ENCODE measurements at places on chromosomes 1 and 21. TPM values are rescaled to one million over a fixed set of nuclear protein-coding genes. Genes with fewer than 3 reads are reported as not detected.

PTGER3 gene
- 4.7 TPM for total RNA-seq

- DNase-seq = no peak
Measured at GRCh38 chr1:204769997-204770396, 84.5 kb upstream of the LRRN2 start.

DNA sequence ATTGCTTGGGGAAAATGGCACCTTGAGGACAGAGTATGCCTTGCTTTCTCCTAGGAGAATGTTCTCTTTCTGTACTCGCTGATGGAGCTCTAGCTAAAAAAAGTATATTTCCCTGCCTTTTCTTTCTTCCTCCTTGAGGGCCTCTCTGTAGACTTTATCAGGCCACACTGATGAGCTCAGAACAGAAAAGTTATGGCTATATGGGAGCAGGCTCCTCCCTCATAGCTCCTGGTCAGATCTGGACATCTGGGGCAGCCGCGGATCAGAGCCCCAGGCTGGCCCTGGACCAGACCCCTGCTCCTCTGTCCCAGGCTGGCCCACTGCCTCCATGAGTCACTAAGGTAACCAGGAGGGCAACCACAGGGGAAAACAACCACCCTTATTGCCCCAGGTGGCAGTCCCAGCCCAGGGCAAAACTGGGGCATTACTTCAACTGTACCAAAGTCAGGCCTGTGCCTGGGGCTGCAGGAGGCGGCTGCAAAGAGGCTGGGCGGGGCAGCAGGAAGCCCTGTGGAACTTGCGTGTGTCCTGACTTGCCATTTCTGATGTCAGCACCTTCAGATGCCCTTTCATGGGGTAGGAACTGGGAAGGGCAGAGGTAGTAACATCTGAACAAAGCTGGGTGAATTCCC lies 26.3 kb upstream of the ZNF648 start:
- DNase-seq = no peak

- no peak for DNase-seq
Measured at GRCh38 chr1:245336149-245336983, 181.6 kb downstream of the KIF26B start.

- DNase-seq = no peak
Measured at GRCh38 chr21:31255036-31255435, 89.0 kb downstream of the TIAM1 start.

GRCh38 chr1:220195701-220196100 lies 76.6 kb downstream of the RAB3GAP2 start:
- no peak for DNase-seq

DNA sequence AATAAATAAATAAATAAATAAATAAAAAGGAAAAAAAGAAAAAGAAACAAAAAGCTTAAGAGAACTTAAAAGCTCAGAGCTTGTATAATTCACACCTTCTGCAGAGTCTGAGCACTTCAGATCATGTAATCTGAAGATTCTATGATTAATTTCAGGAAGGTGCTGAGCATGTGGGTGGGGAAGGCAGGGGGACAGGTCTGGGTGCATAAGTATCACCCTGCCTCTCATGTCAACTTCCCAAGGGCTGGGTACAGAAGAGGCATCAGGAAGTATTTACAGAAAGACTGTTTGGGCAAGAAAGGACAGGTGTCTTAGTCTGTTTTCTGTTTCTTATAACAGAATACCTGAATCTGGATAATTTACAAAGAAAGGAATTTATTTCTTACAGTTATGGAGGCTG lies 20.4 kb upstream of the PADI2 start:
- DNase-seq = no peak

- no peak for DNase-seq
Measured at GRCh38 chr1:212650228-212650627, 41.7 kb downstream of the ATF3 start.

RAB3B gene
- total RNA-seq = 16.9 TPM

DNA sequence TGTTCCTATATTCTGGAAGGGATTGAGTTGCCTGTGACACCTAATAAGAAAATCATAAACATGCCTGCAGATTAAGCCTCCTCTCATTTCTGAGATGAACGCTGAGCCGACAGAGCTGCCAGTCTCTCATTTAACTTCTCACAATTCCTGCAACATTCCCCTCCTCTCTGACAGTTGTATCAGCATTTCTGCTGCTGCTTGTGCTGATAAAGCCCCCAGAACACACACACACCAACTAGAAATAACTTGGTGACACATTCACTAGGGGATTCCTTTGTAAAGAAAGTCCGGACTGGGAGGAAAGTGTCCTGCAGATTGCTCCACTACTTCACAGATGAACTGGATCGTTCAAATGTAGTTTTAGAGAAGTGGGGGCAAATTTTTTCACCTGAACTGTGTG lies 437.3 kb downstream of the PLA2G4A start:
- no peak for DNase-seq
